Pancreas (tissue), 10 donors: ENCODE measurements at places on chromosomes 5 and 9. TPM values are rescaled to one million over a fixed set of nuclear protein-coding genes. Genes with fewer than 3 reads are reported as not detected.

LECT2 gene
- polyA plus RNA-seq, result not detected

ENHO gene
- polyA plus RNA-seq, result 4.3 TPM

SPATA31D4 gene
- not detected for polyA plus RNA-seq

AFAP1L1 gene
- polyA plus RNA-seq, result 1.5 TPM

CENPK gene
- 0.61 TPM for polyA plus RNA-seq

MAML1 gene
- 7.1 TPM for polyA plus RNA-seq

HTR4 gene
- polyA plus RNA-seq, result not detected

NUTM2G gene
- polyA plus RNA-seq, result not detected

SEMA4D gene
- polyA plus RNA-seq, result 7.8 TPM

TMEM203 gene
- 22.8 TPM for polyA plus RNA-seq

ANKHD1 gene
- polyA plus RNA-seq, result 56.4 TPM

ENG gene
- 25.8 TPM for polyA plus RNA-seq

GALT gene
- polyA plus RNA-seq, result 60.5 TPM

BAAT gene
- polyA plus RNA-seq, result 2.0 TPM

IFNA13 gene
- not detected for polyA plus RNA-seq

PRDM9 gene
- polyA plus RNA-seq, result not detected

TMC1 gene
- polyA plus RNA-seq, result not detected

IL3 gene
- polyA plus RNA-seq, result not detected

AUH gene
- polyA plus RNA-seq, result 18.2 TPM

CCDC183 gene
- polyA plus RNA-seq, result 9.2 TPM

SUB1 gene
- polyA plus RNA-seq, result 87.1 TPM

ISOC1 gene
- polyA plus RNA-seq, result 6.9 TPM

PKD2L2 gene
- not detected for polyA plus RNA-seq

ANKRD55 gene
- polyA plus RNA-seq, result not detected

ADCY2 gene
- 0.52 TPM for polyA plus RNA-seq

APBA1 gene
- polyA plus RNA-seq, result 1.6 TPM

COL23A1 gene
- 0.68 TPM for polyA plus RNA-seq

C5 gene
- 6.5 TPM for polyA plus RNA-seq

PPP3R2 gene
- 0.02 TPM for polyA plus RNA-seq

PALM2AKAP2 gene
- 0.35 TPM for polyA plus RNA-seq

HSPA9 gene
- polyA plus RNA-seq, result 33.9 TPM

ABO gene
- 9.3 TPM for polyA plus RNA-seq

CTSV gene
- polyA plus RNA-seq, result 1.4 TPM

ZNF618 gene
- 6.4 TPM for polyA plus RNA-seq

TMEM174 gene
- not detected for polyA plus RNA-seq

SPATA31C1 gene
- not detected for polyA plus RNA-seq

NEUROG1 gene
- not detected for polyA plus RNA-seq

HAVCR1 gene
- polyA plus RNA-seq, result not detected

C5orf52 gene
- not detected for polyA plus RNA-seq

C9orf153 gene
- not detected for polyA plus RNA-seq

C5orf58 gene
- not detected for polyA plus RNA-seq

DRD1 gene
- polyA plus RNA-seq, result 0.04 TPM

PAEP gene
- not detected for polyA plus RNA-seq

ARHGEF28 gene
- 20.3 TPM for polyA plus RNA-seq

FBN2 gene
- 0.04 TPM for polyA plus RNA-seq

MORN5 gene
- polyA plus RNA-seq, result not detected

IL5 gene
- not detected for polyA plus RNA-seq

RELL2 gene
- polyA plus RNA-seq, result 9.0 TPM

AQP3 gene
- 18.3 TPM for polyA plus RNA-seq
